ENCODE measurements at places on chromosomes 12 and 14.

DNA sequence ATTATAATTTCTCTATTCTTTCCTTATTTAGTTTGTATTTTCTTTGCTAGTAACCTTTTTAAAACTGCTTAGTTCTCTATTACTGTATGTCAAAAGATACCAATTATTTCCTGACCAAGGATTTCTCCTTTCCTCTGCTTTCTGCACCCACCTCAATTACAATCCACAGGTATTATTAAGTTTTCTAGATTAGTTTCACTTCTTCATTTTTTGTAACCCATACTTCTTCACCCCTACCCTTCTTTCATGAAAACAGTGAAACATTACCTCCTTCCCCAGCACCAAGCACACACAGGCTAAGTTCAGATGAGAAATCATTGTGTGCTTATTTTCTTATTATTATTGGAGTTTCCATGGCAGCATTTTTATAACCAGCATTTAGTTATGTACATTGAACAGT, 318.5 kb upstream of the MDGA2 start:
- no peak for DNase-seq

GRCh38 chr12:93366422-93366821, 11.3 kb upstream of the NUDT4 start:
- no peak for DNase-seq

GRCh38 chr14:98888927-98889835, 382.8 kb downstream of the BCL11B start:
- DNase-seq = no peak

DNA sequence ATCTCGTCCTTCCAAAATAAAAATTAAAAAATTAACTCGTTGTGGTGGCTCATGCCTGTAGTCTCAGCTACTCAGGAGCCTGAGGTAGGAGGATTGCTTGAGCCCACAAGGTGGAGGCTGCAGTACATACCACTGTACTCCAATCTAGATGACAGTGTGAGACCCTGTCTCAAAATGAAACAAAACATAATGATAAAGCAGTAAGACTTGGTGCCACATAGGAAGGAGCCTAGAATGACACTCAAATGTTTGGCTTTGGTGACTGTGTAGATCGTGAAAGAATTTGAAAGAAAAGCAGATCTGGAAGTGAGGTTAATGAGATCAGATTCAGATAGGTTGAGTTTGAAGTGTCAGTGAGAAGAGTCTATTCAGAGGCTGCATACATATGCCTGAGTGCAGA, 150.1 kb upstream of the ATP2B1 start:
- no peak for DNase-seq

DNA sequence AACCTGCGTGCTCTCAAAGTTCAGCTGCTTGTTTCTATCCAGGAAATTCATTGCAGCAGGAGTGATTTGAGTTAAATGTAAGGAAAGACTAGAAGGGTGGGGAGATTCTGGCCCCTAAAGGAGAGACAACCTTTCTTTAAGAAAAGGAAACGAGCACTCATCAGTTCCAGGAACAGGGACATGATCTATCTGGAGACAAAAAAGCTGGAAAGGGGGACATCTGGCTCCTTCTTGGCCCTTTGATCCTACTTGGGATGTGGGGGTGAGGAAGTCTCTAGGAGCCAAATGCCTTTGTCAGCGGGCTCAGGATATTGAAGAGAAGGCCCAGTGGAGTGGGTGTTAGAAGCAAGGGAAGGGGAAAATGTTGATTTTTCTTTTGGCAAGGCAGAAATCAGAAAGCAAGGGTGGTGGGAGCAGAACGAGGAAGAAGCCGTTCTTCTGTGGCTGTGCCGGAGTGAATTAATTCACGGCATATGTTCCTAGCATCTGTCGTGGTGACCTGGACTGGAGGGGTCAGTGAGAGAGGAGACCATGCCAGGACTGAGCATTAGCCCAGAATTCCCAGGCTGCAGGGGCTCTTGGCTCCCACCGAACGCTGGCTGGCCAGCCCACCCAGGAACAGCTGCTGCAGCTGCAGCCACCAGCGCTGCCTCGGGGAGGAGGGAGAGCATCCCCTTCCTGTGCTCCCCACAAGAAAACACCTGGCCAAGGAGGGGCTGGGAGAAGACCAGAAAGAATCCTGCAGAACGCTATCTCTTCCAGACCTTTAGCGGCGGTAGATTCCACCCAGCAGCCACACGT, 62.8 kb upstream of the GPATCH2L start:
- no peak for DNase-seq

- DNase-seq = no peak
Observed at GRCh38 chr12:64745259-64745807, 13.9 kb downstream of the GNS start.

DNA sequence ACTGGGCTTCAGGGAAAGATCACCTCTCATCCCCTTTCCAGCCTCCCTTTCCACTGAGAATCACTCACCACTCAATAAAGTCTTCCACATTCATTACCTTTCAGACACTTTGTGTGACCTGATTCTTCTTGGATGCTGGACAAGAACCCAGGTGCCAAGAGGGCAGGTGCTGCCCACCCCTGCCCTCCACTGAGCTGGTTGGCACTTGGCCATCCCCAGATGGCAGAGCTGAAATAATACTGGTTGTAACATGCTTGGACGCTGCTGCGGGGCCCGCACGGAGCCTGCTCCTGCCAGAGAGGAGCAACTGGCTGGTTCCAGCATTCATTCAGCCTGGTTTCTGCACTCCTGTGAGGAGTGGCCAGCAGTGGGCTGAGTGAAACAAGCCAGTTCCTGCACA, 386.7 kb upstream of the CCDC196 start:
- no peak for DNase-seq

GRCh38 chr12:22467190-22467589, 77.2 kb downstream of the C2CD5 start:
- no peak for DNase-seq

DNA sequence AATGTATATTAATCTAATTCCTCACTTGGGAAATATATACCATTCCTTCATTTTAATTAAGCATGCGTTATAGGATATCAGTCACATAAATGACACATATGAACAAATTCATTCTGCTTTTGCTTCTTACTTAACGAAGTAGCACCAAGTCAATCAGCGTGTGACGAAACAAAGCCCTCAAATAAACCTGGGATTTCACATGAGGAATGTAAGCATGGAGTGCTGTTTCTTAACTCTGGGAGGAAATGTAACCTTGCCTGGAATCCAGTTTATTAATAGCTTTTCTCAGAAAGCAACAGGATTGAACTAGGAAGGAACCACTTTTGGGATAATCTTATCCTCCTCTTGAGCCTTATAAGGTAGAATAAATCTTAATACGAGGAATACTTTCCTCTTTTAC, 72.0 kb downstream of the NIN start:
- DNase-seq = no peak

DNA sequence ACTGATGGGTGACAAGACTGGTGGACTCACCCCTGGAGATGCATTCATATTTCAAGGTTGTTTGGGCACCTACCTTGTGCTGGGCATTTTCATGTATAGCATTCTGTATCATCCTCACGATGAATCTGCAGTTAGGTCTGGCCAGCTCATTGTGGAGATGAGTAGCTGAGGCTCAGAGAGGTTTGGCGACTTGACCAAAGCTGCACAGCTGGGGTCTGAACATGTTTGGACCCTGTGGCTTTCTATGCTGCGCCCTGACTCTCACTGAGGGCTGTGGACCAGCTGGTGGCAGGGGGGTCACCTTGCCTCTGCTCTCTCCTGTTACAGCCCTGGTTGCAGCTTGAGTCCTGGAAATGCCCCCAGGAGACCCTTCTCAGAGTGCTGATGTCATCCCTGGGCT, 24.9 kb upstream of the CCDC63 start:
- no peak for DNase-seq

GRCh38 chr12:53782093-53782703, 30.4 kb upstream of the CISTR start:
- no peak for DNase-seq

- DNase-seq = no peak
Observed at GRCh38 chr12:107243341-107243740, 150.0 kb upstream of the CRY1 start.

GRCh38 chr12:78964521-78964920, 99.9 kb downstream of the SYT1 start:
- DNase-seq = no peak

- no peak for DNase-seq
Observed at GRCh38 chr14:91324606-91325575, 80.4 kb upstream of the GPR68 start.

GRCh38 chr12:53295891-53296219, 513 bp downstream of the PFDN5 start:
- no peak for DNase-seq

DNA sequence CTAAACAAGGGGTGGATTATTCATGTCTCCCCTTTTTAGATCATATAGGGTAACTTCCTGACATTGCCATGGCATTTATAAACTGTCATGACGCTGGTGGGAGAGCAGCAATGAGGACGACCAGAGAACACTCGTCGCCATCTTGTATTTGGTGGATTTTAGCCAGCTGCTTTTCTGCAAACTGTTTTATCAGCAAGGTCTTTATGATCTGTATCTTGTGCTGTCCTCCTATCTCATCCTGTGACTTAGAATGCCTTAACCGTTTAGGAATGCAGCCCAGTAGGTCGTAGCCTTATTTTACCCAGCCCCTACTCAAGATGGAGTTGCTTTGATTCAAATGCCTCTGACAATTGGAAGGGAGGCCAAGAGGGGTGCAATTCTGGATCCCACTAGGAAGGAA, 5.8 kb upstream of the CCDC63 start:
- DNase-seq = no peak

- DNase-seq = no peak
Observed at GRCh38 chr14:95685978-95686922, at the start of gene TCL1B. TSS of gene TCL1B (plus strand) at chr14:95686426. CDS start at chr14:95686468, 42 bp downstream.

DNA sequence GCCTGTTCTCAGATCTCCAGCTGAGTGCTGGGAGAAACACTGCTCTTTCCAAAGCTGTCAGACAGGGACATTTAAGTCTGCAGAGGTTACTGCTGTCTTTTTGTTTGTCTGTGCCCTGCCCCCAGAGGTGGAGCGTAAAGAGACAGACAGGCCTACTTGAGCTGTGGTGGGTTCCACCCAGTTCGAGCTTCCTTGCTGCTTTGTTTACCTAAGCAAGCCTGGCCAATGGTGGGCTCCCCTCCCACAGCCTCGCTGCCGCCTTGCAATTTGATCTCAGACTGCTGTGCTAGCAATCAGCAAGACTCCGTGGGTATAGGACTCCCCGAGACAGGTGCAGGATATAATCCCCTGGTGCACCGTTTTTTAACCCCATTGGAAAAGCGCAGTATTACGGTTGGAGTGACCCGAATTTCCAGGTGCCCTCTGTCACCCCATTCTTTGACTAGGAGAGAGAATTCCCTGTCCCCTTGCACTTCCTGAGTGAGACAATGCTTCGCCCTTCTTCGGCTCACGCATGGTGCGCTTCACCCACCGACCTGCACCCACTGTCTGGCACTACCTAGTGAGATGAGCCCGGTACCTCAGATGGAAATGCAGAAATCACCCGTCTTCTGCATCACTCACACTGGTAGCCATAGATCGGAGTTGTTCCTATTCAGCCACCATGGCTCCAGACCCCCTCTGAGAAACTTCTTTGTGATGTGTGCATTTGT, 650.3 kb upstream of the ALG10B start:
- DNase-seq = no peak

GRCh38 chr14:104993808-104994591, 8.4 kb downstream of the CLBA1 start:
- no peak for DNase-seq

DNA sequence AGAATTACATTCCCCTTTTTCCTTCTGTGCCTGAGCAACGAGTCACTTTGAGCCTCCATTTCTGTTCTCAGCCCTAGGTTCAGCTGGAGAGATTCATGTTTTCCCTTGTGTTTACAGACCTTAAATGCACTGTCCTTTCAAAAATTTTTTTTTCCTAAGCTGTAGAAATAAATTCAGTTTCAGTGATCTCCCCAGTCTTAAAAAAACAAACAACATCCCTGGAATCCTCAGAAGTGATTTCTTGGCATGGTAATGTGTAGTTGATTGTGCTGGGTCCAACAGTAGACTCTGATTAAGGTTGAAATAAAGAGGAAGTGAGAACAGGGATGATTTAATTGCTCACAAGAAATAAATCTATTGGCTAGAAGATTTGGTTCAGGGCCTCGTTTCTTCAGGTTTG, 89.3 kb downstream of the NTN4 start:
- DNase-seq = no peak

- no peak for DNase-seq
Observed at GRCh38 chr14:74085828-74086227, 1.1 kb downstream of the LIN52 start.

- DNase-seq = no peak
Observed at GRCh38 chr14:64625386-64626232, 75.8 kb downstream of the PPP1R36 start.

DNA sequence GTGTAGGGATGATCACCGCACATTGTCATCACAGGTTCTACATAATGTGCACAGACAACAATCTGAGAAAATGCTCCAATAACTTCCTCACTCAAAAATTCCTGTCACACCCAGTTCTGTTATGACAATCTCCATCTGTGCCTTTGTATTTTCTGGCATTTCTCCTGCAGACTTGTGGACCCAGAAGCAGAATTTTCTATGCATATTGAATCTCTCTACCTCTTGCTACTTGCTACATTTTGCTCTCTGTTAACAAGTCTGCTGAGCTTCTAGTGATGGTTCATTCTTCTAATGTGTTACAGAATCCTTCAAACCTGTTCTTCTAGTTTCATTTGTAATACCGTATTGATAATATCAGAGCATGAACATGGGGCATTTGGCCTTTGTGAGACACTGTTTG, 127.8 kb upstream of the PTPRQ start:
- no peak for DNase-seq

GRCh38 chr12:93727195-93727811, 50.1 kb downstream of the CRADD start:
- DNase-seq = no peak

DNA sequence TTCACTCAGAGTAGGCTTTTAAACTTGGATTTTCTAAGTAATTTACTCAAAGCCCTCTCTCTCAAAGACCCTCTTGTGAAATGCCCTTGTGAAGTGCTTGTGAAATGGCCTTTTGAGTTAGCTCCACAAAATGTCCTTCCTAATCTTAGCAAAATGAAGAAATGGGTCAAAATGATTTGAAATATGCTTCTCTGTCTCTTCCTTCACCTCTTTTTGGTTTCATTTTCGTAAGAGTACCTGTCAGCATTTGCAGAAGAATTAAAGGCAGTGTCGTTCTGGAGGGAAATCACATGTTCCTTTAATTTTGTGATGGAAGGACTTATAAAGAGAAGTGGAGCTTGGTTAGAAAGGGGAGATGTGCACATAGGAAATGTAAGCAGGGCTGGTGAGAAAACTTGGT, 93.7 kb downstream of the HMGA2 start:
- DNase-seq = no peak

GRCh38 chr12:70186436-70186835, 56.8 kb upstream of the CNOT2 start:
- no peak for DNase-seq

Data from inflammatory macrophage (primary cell).